Bladder microvascular endothelial cell (primary cell): ENCODE measurements at places on chromosomes 13 and 19. TPM values are rescaled to one million over a fixed set of nuclear protein-coding genes. Genes with fewer than 3 reads are reported as not detected.

ZNF709 gene
- total RNA-seq, result 2.3 and 3.5 TPM in 2 replicates

MKNK2 gene
- 74.1 and 114 TPM in 2 replicates for total RNA-seq

C2CD4C gene
- 0.32 and 3.5 TPM in 2 replicates for total RNA-seq

ZNF98 gene
- total RNA-seq, result 0.06 TPM in 1 of 2 replicates, not detected in the other

LAIR1 gene
- total RNA-seq, result not detected in 2 replicates

SIGLEC11 gene
- total RNA-seq, result not detected in 2 replicates

ADGRE3 gene
- total RNA-seq, result not detected in 2 replicates

KIR2DL1 gene
- not detected in 2 replicates for total RNA-seq

ZNF816 gene
- 6.3 and 9.4 TPM in 2 replicates for total RNA-seq

DCLK1 gene
- total RNA-seq, result 3.4 and 116 TPM in 2 replicates
